ENCODE measurements at places on chromosomes 6 and 20.
A peak's percentile ranks its signal among the peaks of the same experiment; 100 is the strongest.

- DNase-seq, result no peak
These were observed 12.0 kb downstream of the MDN1 start for GRCh38 chr6:89807581-89807980.

GRCh38 chr6:134477991-134478635 is 160.2 kb upstream of the SGK1 start:
- DNase-seq, result no peak

DNA sequence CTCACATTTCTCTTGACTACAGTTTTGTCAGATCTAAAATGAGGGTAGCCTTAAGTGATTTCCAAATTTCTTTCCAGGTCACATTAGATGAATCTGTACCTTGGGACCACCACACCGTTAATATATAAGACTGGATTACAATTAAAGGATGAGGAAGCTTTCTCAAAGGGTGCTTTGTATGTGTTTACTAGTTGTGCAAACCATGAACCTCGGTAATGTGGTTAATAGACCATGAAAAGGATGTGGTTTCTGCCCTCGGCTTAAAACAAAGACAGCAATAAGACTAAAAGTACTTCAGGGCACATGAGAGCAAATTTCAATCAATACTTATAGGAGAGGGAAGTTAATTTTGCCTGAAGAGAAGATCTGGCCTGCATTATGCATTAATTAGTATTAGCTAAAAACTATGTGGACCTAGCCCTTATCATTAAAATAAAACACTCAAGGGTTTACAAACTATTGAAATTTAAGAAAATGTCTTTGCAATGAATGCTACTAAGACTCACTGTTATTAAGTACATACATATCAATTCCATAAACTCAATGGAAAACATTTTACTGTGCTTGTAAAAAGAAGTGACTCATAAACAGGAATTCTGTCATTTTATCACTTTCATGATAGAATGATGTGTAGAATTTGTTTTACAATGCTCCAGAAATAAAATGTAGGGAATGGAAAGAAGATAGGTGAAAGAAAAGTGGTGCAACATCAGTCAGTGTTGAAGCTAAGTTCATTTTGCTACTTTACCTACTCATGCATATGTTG is 936 bp upstream of the TMX4 start:
- peak; percentile 77 for DNase-seq

GRCh38 chr20:36745234-36745926 is 510 bp downstream of the NDRG3 start:
- DNase-seq, result no peak

DNA sequence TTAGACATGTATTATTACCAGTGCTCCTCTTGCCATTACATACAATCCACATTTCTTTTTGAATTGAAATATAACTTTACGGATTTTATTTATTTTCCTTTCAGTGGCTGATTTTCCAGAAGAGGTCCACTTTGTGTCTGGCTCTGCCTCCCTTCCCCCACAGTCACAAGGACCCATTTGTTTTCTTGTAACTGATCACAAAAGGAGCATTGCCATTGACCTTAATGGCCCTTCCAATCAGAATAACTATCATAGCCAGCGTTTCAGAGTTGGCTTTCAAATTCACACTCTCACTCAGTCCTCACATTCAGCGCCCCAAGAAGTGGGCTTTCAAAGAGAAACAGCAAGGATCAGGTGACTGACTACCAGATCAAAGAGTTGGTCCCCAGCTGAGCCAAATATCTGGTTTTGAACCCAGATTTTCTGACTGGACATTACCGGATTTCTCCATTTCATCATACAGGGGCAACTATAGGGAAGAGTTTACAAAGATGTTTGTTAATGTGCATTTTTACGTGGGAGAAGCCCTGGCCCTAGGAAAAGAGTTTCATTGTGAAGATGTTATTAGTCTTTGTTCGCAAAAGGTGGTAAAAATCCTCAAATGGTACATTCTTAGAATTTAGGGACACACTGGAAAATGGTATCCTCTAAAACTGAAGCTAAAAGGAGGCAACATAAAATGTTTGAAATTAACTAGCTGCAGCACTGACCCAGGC is 2.0 kb upstream of the SLC22A23 start:
- DNase-seq, result no peak

DNA sequence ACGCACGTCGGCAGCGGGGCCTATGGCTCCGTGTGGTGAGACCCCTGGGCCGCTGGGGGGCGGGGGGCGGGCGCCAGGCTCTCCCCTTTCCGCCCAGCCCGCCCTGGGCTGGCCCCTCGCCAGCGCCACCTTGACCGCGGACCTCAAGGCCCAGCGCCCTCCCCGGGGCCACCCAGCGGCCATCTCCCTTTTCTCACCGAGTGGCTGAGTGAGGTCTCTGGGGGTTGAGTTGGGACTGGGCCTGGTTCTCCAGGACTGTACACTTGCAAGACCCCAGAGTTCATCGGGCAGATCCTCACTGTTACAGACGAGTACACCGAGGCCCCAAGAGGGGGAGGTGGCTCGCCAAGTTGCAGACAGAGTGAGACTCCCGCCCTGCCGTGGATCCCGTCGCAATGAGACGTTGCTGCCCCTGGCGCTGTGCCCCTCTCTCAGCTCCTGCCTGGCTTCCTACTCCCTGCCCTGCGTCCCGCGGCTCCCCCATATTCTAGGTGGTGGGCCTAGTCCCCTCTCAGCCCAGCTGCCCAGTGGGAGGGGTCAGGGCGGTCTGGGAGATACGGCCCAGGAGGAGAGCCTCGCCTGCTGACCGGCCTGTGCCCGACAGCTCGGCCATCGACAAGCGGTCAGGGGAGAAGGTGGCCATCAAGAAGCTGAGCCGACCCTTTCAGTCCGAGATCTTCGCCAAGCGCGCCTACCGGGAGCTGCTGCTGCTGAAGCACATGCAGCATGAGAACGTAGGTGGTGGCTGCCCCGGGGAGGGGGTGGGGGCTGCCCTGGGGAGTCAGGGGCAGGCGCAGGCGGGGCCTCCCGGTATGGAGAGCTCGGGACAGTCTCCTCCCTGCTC is 576 bp downstream of the MAPK13 start:
- DNase-seq, result peak; percentile 60

DNA sequence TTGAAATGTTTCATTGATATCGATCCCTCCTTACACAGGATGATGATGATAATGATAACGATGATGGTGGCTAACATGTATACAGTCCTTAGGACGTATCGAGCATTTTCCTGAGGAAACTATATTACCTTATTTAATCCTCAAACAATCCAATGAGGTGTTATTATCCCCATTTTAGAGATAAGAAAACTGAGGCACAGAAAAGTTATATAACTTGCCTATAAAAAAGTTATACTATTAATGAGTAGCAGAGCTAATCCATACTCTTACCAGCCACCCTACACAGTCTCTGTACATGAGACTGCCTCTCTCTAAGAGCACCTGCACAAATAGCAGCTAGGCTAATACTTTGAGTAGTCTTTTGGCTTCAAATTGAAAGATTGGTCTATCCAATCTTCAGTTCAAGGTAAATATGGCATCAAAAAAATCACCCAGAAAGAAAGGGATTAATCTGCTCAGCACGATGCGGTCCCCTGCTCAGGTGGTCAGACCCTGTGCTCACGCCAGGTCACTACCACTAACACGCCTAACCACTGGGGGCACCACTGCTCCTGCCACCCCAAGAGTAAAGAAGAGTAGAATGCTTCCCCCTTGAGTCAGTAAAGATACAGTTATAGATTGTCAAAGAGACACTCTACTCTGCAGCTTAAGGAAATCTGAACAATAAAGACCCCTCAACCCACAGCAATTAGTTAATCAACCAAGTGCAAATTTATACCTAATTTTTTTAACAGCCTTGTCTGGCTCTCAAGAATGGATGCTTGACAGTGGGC is 15.0 kb downstream of the GABBR1 start:
- DNase-seq, result no peak

GRCh38 chr6:16649241-16649640 is 112.0 kb downstream of the ATXN1 start:
- no peak for DNase-seq

Data from PC-3 (cell line).